HFFc6 (cell line): ENCODE measurements at places on chromosomes 7 and 10. TPM values are rescaled to one million over a fixed set of nuclear protein-coding genes. Genes with fewer than 3 reads are reported as not detected.
A peak's percentile ranks its signal among the peaks of the same experiment; 100 is the strongest.

DNA sequence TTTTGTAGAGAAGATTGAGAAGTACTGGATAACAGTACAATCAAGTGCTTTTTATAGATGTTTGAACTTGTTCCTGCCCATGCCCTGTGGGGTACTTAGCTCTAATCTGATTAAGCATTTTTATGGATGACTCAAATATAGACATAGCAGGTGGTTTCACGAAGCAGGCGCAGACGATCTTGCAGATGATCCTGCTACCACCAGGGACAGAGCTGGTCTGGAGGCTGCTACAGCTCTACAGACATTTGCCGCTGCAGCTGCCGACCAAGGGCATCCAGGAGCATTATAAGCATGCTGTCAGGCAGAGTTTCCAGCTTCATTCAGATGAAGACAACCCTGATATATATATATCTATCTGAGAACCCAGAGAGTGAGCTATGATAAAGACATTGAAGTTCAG is 650.4 kb downstream of the NXPH1 start:
- no peak overlapping the region for H3K27ac ChIP-seq
- H3K27me3 ChIP-seq = no peaks in the 10 kb centered on the region
- H3K4me1 ChIP-seq = no peaks in the 10 kb centered on the region
- DNase-seq = no peak
- H3K36me3 ChIP-seq = peaks cover 3% of the 10 kb centered on the region; the same call in 1 of the 2 replicates

Gene IL6
- total RNA-seq = 20.3 to 55.1 TPM (median 27.6 TPM) in 3 replicates

Gene ATOH7
- not detected in 3 replicates for total RNA-seq

Gene MYL10
- not detected in 3 replicates for total RNA-seq

Gene ADARB2
- not detected in 3 replicates for total RNA-seq

DNA sequence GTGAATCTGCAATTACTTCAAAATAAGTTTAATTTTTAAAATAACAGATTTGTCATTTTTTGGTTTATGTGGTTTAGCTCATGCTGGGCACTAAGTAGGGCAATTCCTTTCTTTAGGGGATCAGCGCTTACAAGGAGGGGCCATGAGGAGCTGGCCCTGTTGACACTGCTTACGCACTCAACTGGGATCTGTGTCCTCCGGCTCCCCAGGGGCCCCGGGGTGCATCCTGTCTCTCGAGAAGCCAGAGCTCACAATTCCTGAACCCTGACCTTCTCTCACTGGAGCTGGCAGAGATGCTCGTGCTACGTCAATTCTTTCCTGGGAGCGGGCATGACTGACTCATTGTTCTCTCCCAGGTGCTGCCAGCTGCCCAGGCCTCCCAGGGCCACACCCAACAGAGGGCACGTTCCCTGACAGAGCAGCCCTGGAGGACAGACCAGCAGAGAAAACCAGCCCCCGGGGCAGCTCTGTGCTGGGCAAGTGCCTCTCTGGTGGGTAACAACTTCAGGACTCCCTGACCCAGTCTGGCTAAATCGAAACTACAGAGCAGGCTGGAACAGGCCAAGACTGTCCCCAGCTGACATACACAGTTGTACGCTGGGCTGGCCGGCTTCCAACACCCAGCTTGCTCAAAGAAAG is 36.8 kb downstream of the CTBP2 start:
- peak overlapping the region; percentile 76 for H3K4me3 ChIP-seq
- H3K27ac ChIP-seq = peak overlapping the region; percentile 89
- peaks cover 78% of the 10 kb centered on the region for H3K4me1 ChIP-seq

- H3K27me3 ChIP-seq = no peaks in the 10 kb centered on the region; the same call in 1 of the 2 replicates
- H3K4me1 ChIP-seq = no peaks in the 10 kb centered on the region
- no peak overlapping the region for H3K4me3 ChIP-seq
- H3K36me3 ChIP-seq = no peaks in the 10 kb centered on the region
- no peak for DNase-seq
Measured at GRCh38 chr10:65413001-65413400, 1512.8 kb upstream of the LRRTM3 start.

DNA sequence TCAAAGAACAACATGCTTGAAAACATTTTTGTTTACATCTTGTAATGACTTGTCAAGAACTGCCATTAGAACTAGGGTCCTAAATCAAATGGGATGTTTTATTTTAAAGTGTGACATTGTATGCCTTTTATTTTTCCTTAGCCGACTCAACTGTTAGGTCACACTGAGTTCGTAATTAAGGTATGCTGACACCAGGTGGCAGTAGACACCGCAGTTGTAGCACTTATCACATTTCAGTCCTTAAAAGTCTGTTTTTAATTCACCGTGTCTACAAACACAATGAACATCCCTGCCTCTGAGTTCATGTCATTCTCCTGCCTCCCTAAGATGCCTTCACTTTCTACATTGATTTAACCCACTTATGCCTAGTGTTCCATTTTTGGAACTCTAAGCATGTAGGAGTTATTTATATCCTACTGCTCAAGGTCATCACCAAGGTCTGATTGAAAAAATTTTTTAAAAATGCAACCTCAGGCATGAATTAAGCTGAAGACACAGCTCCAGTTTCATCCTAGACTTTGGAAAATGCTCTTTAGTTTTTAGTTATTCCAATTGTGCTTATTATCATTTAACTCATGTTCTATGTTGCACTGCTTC is 186.1 kb downstream of the BMPER start:
- no peak overlapping the region for H3K27ac ChIP-seq
- DNase-seq = peak; percentile 49
- H3K4me1 ChIP-seq = peaks cover 51% of the 10 kb centered on the region
- peaks cover 3% of the 10 kb centered on the region for H3K27me3 ChIP-seq

Gene ZNF239
- 4.2 to 7.7 TPM (median 5.3 TPM) in 3 replicates for total RNA-seq

DNA sequence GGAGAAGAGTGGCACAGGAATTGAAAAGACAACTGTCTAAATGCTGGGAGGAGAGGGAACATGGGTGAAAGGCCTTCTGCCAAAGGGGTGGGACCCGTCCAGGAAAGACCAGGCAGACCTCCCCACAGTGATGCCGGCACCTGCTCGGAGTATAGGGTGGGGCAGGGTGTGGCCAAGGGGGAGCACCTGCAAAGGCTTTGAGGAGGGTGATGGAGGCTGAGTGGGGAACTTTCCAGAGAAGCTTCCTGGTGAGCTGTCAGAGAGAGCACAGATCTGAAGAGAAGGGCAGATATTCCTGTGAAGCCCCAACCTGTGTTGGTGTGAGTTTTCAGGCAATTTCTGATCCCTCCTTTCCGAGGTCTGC is 263.4 kb upstream of the GRB10 start:
- DNase-seq = no peak
- H3K4me3 ChIP-seq = peak overlapping the region; percentile 24; the same call in 1 of the 2 replicates
- H3K4me1 ChIP-seq = peaks cover 28% of the 10 kb centered on the region

Gene DUSP5
- 33.1 to 58.2 TPM (median 48.2 TPM) in 3 replicates for total RNA-seq

DNA sequence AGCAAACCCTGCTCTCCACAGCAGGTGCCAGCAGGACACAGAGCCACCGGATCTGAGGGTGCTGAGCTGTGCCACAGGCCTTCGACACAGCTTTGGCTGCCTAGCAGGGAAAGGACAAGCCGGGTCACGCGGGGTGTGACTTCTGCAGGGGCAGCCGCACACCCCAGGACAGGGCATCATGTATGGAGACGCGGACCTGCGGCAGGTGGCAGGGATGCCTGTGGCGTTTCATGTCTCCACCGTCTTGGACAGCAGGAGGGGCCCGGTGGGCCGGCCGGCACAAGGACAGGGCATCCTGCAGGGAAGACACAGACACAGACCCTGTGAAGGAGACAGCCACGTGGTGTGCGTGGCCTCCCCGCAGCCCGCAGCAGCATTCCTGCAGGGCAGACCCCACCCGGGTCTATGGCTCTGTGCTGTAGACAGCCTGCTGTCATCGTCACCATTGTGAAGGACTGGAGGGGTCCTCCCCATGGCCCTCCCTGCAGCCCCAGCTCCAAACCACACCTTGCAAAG is 109.2 kb downstream of the PDGFA start:
- H3K27ac ChIP-seq = no peak overlapping the region
- H3K4me3 ChIP-seq = no peak overlapping the region
- H3K36me3 ChIP-seq = no peaks in the 10 kb centered on the region

Gene FZD8
- total RNA-seq = 0.36 to 1.1 TPM (median 0.83 TPM) in 3 replicates

- peaks cover 43% of the 10 kb centered on the region for H3K4me1 ChIP-seq
- H3K4me3 ChIP-seq = no peak overlapping the region
- no peak overlapping the region for H3K27ac ChIP-seq
Measured at GRCh38 chr7:30791114-30791513, 19.9 kb downstream of the MINDY4 start.

DNA sequence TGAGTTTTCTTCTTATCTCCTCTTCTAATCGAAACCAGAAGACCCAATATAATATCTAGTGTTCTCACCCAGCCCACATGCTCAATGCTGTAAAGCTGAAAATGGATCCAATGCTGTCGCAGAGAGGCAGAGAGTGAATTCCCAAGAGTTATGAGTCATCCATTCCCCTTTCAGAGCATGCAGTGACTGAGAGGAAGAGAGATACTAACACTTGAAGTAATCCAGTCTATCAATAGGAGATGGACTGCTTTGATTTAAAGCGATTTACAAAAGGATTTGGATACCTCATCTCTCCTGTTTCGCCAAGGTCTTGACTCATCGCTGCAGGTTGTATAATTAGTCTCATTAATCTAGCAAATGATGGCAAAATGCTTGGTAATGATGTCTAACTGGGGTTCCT is 41.5 kb upstream of the PRKCQ start:
- no peaks in the 10 kb centered on the region for H3K4me1 ChIP-seq
- no peaks in the 10 kb centered on the region for H3K27me3 ChIP-seq
- no peaks in the 10 kb centered on the region for H3K36me3 ChIP-seq
- no peak overlapping the region for H3K27ac ChIP-seq

- H3K4me1 ChIP-seq = peaks cover 33% of the 10 kb centered on the region
- H3K27me3 ChIP-seq = no peaks in the 10 kb centered on the region; the same call in none of the 2 replicates
- no peak for DNase-seq
- H3K4me3 ChIP-seq = no peak overlapping the region
- no peak overlapping the region for H3K27ac ChIP-seq
Measured at GRCh38 chr7:24728503-24729364, 28.5 kb downstream of the GSDME start.

DNA sequence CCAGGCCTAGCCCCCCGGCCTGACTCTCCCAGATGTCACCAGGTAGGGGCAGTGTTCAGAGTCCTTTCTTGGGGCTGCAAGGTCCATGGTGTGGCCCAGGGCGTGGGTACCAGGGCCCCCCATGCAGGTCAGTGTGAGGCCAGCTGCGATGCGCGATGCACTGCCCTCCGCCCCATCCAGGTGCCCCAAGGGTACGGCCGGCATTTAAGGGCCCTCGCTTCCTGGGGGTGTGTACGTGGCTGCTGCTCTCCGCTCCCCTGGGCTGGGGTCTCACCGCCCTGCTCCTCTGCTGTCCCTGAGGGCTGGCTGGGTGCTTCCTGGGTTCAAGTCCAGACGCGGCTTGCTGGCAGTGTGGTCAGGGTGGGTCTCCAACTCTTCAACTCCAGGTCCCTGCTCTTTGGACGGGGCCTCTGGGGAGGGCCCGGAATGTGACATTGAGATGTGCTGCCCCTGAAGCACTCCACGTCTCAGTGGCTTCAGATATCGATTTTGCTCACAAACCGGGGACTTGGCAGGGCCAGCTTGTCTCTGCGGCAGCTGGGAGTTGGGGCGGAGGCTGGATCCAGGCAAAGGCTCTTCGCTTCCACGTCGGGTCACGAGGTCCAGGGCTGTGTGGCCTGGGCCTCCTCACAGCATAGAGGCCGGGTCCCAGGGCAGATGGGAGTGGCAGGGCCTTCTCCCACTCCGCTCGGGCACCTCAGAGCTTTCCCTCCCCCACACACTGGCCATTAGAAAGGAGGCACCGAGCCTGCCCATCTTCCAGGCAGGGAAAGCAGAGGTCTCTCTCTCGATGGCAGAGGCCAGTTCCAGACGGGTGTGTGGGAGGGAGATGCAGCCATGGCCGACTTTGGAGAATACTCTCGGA is 93.2 kb downstream of the UNCX start:
- DNase-seq = no peak
- no peak overlapping the region for H3K4me3 ChIP-seq
- H3K27ac ChIP-seq = no peak overlapping the region
- peaks cover 27% of the 10 kb centered on the region for H3K27me3 ChIP-seq
- H3K36me3 ChIP-seq = no peaks in the 10 kb centered on the region

Gene TWIST1
- 42.2 to 47.5 TPM (median 44.5 TPM) in 3 replicates for total RNA-seq

GRCh38 chr7:30732606-30733005 is 19.3 kb upstream of the INMT start:
- H3K4me1 ChIP-seq = no peaks in the 10 kb centered on the region
- H3K27ac ChIP-seq = no peak overlapping the region
- DNase-seq = no peak
- no peak overlapping the region for H3K4me3 ChIP-seq
- H3K36me3 ChIP-seq = no peaks in the 10 kb centered on the region
- peaks cover 59% of the 10 kb centered on the region for H3K27me3 ChIP-seq

- no peak overlapping the region for H3K4me3 ChIP-seq
- no peak for DNase-seq
- no peaks in the 10 kb centered on the region for H3K4me1 ChIP-seq
- H3K36me3 ChIP-seq = no peaks in the 10 kb centered on the region
- H3K27me3 ChIP-seq = peaks cover 1% of the 10 kb centered on the region
Measured at GRCh38 chr7:158355456-158356065, 232.1 kb downstream of the PTPRN2 start.

DNA sequence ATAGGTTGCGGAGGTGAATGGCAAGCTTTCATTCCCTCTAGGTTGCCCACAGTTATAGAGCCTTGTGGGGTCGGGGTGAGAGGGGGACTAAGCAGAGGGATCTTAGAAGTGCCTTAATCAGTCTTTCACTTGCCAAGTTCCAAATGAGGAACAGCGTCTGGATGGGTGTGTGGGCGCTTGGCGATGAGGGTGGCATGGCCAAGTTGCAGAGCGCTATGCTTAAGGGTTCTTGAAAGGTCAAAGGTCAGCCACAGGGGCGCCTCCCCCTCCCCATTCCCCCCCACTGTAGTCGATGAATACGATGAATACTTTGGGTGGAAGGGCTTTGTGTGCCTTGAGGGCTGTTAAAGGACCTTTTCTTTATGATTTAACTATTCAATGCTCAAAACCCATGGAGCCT is 185.0 kb downstream of the TCF7L2 start:
- H3K27me3 ChIP-seq = no peaks in the 10 kb centered on the region; the same call in 1 of the 2 replicates
- H3K27ac ChIP-seq = no peak overlapping the region
- 0 out of 2 replicates have a peak, but pooled peaks cover 5% of the 10 kb centered on the region for H3K36me3 ChIP-seq
- H3K4me1 ChIP-seq = peaks cover 37% of the 10 kb centered on the region

DNA sequence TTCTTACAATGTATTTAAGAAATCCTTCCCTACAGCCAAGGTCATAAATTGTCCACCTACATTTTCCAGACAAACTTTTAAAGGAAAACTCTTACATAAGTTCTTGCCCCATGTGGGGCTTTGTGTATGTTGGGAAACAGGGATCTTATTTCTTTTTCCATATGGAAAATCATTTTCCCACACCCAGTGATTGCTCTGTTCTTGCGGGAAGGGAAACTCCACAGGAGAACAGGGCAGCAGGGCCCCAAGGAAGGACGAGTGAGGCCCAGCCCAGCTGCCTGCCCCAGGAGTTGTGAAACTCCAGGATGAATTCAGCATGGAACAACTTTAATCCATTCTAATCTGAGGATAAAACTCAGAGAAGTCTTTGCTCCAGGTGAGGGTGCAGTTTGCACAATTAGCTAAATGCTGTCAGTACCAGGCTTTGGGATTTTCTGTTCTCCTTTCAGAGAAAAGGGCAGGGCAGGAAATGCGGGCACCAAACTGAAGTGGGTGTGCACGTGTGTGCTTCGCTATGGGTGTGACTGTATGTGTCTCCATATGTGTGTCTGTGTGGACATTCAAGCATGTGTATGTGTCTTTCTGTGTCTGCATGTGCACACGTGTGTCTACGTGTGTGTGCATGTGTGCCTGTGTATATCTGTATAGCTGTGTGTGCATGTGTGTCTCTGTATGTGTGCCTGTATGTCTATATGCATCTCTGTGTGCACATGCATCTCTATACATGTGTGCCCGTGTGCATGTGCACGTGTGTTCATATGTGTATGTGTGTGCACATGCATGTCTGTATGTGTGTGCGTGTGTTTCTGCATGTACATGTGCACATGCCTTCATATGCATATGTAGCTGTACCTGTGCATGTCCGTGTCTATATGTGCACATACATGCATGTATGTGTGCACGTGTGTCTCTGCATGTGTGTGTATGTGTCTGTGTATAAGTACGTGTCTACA is 102.0 kb upstream of the FAM20C start:
- peak overlapping the region; percentile 86 for H3K27ac ChIP-seq
- no peaks in the 10 kb centered on the region for H3K36me3 ChIP-seq
- H3K27me3 ChIP-seq = no peaks in the 10 kb centered on the region
